ENCODE measurements at places on chromosomes 6 and 20.

DNA sequence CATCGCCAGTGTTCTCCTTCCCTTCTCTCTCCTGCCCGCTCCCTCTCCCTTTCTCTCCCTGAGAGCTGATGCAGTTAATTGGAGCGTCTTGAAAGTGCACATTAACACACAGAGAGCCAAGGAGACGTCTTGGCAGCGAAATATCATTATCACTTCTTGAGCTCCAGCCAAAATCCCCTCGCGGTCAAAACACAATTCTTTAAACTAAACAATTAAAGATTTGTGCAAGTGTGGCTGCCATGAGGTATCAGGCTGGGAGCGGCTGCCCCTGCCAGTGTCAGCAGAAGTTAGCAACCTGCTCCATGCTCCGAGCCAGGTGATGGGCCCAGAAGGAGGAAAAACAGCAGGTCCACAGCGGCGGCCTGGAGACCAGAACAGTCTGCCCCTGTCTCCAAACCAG, 100.9 kb upstream of the FOXP4 start:
- DNase-seq: no peak

- DNase-seq: no peak
Observed at GRCh38 chr6:44442236-44442635, 54.7 kb downstream of the CDC5L start.

DNA sequence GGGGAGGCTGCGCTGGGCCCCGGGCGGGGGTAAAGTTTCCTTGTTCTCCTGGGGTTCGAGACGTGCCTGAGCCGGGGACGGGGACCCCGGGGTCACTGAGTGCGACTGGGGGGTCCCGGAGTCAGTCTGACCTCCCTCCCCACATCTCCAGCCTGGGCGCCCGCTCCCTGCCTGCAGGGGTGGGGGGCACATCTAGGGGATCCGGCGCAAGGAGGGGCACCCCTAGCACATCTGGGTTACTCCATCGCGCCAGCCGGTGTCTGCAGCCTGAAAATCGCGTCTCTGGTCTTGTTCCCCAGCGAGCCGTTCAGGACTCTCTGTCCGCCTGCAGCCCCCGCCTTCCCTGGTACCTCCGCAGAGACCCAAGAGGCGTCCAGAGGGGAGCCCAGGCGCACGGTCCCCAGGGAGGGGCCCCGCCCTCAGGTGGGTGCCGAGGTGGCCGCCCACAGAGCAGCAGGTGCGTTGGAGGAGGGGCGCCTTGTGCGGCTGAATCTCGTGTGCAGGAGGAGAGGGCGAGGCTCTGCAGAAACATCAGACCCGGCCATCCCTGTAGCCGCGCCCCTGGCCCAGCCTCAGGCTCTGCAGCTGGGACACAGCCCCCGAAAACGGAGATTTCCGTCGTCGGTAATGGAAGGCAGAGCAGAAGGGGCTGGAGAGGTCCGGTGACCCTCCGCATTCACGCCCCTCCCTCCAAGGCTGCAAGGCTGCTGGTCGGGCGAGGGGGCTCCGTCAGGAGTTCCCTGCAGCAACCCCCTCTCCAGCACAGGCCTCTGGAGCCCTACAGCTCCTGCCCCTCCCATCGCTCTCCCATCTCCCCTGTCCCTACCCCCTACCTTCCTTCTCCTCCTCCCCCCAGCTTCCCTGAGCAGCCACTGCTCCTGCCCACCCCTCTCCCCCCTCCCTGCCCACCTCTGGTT, 628 bp upstream of the CHRNA4 start:
- DNase-seq: no peak

GRCh38 chr6:90048206-90048967, 154.1 kb downstream of the GJA10 start:
- DNase-seq: no peak

GRCh38 chr6:87027021-87027420, 67.9 kb downstream of the CGA start:
- DNase-seq: no peak

DNA sequence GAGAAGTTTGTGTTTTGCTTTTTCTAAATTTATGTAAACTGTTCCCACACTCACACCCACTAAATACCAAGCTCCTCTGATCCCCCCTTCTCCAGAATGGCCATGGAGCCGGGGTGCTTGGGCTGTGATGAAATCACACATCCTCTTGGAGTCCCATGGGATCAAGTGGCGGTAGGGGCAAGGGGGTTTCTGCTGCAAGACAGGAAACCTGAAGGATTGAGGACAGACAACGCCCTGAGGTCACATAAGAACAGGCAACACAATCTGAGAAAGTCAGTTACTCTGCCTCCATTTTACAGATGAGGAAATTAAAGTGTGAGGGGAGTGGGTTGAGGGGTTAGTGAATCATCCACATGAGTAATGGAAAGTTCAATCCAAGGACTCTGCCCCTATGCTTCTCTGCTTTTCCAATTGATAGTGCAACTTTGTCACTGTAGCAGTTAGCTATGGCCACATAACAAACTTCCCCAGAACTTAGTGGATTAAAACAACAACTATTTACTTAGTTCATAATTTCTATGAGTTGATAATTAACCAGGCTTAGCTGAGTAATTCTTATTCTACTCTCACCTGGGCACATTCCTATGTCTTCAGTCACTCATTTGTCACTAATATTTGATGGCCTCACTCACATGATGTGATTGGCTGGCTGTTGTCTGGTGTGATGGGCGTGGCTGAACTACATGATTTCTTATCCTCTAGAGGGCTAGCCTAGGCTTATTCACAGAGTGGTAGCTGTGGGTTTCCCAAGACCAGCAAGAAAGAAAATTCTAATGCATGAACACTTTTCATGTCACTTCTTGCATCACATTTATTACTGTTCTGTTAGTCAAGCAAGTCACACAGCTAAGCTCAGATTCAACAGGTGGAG, 311.1 kb upstream of the RNF24 start:
- no peak for DNase-seq

DNA sequence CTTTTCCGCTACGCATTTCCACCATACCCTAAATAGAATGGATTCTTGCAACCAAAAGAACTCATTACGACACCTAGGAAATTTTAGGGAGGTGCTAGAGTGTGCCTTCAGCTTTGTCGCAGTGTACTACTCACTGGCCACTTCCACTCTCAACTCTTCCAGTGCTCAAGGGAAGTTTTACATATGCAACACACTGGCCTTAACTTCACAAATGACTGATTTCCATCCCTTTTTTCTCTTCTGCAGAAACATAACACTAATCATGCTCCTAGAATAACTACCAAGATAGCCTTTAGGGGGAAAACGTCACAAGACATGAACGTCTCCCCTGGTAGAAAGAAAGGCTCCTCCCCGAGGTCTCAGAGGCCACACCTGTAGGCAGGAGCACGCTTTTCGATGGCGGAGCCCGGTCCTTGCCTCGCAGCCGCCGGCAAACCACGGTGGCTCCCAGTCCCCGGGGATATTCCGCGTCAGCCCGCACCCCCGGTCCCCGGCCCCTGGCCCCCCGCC, 584 bp downstream of the LYRM4 start:
- DNase-seq: peak; percentile 70

DNA sequence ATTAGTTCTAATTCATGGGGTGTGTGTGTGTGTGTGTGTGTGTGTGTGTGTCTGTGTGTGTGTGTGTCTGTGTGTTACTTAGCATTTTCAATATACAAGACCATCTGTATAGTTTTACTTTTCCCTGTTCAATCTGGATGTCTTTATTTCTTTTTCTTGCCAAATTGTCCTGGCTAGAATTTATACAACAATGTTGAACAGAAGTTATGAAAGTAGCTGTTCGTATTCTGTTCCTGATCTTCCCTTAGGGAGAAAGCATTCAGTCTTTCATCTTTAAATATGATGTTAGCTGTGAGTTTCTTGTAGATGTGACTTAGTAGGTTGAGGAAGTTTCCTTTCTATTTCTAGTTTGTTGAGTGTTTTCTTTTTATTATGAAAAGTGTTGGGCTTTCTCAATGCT, 334.7 kb upstream of the RNF24 start:
- DNase-seq: no peak

GRCh38 chr6:40282986-40283385, 304.2 kb downstream of the LRFN2 start:
- DNase-seq: no peak

DNA sequence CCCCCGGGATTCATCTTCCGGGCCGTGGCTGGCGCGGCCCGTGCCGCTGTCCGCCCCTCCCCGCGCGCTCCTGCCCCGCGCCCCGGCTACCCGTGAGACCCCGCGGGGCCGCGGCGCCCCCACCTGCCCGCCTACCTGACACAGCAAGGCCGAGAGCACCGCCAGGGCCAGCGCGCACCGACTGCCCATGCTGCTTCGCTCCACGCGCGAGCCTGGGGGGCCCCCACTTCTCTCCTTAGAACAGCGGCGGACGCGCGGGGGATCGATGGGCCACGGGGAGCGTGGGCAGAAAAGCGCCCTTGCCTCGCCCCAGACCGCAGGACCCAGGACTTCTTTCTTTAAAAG, 955 bp downstream of the DLL1 start:
- no peak for DNase-seq

DNA sequence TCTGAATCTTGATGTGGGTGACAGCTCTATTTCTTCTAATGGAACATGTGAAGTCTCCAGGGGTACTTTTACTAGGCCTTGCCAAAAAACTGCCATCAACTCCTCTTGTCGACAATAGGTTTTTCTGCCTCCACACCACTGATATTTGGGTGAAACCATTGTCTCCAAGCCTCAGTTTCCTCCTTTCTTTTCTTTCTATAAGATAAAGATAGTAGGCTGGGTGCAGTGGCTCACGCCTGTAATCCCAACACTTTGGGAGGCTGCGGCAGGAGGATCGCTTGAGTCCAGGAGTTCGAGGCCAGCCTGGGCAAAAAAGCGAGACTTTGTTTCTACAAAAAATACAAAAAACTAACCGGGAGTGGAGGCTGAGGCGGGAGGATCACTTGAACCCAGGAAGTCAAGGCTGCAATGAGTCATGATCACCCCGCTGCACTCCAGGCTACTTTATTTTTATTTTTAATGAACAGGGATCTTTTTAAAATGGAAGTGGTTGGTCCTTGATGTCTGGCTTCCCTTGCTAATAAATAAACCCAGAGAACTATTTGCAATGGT, 159.9 kb upstream of the TNFAIP3 start:
- DNase-seq: no peak

GRCh38 chr6:18477301-18477941, 90.3 kb downstream of the RNF144B start:
- peak; percentile 51 for DNase-seq

DNA sequence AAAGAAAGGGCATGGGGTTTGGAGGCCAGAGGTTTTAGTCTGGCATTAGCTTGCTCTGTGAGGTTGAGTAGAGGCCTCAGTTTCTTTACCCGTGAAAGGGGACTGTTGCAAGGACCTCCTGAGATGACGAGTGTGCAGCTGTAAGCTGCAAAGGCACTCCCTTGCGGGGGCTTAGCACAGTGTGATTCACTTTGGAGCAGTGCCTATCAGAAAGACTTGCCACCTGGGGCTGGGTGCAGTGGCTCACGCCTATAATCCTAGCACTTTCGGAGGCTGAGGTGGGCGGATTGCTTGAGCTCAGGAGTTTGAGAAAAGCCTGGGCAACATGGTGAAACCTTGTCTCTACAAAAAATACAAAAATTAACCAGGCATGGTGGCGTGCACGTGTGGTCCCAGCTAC, 7.5 kb upstream of the BAK1 start:
- DNase-seq: no peak

- DNase-seq: no peak
Observed at GRCh38 chr6:37643851-37644672, 53.6 kb downstream of the MDGA1 start.

- no peak for DNase-seq
Observed at GRCh38 chr6:67112120-67112519, 1405.1 kb upstream of the EYS start.

DNA sequence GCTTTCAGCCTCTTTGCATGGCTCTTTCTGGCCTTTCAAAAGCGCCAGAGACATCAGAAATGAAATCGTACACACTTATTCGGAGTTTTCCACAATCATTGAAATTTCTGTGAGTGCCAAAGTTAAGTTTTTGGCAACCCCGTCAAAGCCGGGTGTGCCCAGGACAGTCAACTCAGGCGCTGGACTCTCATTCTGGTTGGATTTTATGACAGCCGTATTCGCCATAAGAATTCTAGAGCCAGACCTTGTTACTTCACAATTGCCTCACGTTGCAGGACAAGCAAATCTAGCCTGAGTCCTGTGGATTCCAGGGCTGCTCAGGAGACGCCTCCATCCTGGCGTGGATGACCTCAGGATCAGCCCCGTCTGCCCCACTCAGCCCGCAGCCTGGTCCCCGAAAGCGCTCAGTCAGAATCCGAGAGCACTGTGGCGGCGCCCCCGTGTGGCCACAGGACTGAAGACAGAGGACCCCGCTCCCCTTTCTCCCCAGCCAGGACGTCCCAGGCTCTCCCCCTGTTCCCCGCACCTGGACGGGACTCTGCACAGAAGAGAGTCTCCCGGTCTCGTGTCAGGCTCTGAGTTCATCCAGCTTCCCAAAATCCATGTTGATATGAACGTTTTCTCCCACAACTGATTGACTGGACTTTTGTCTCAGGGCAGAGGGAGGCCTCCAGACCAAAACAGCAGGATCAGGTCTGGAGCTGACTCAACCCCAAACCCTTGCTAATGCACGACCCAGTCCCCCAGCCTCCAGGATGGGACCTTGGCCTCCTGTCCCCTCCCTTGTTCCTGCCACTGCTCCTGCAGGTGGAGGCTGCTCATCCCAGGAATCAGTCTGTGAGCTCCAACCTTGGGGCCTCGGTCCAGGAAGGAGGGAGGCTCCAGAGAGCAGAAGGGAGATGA, 38.2 kb downstream of the MICA start:
- DNase-seq: peak; percentile 90

- no peak for DNase-seq
Observed at GRCh38 chr6:139982195-139982594, 607.7 kb upstream of the CITED2 start.

DNA sequence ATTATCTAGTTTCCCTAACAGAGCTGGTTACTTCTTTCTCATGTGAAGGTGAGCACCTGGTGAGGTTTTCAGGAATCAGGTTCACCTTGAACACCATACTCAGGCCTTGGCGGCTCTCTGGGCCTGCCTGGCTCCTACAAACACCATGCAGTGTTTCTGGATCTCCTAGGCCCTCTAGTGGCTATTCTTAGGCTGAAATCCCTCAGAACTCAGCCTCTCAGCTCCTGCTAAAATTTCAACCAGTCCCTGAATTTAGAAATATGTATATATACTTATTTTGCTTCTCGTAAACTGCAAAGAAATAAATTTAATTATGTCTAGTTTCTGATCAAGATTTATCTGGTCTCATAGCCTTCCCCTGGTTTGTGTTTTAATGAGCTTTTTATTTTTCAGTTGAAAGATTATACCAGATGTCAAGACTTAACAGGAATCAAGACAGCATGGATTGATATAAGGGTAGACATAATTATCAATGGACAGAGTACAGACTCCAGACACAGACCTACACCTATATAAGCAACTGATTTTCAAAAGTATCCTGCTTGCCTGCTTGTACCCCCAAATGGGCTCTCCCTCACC, 55.9 kb downstream of the ANKEF1 start:
- DNase-seq: peak; percentile 70

DNA sequence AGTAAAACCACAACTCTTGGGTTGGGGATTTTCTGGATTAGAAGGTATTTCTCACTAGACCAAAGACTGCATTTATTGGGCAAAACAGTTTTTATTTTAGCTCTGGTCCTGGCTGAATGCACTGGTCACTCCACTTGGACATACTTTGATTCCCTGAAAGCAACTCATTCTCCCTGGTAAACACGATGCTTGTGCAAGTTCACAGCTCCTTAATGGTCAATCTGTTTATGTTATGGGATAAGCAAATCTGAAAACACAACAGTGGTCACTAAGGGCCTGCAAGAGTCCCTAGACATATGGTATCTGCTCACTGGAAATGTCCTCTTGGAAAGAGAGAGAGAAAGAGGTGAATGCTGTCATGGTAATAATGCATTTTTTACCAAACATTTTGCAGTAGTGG, 559.8 kb downstream of the CDH26 start:
- no peak for DNase-seq
